Cerebellar nuclear complex (tissue), 1 donor: ENCODE measurements at places on chromosomes 4 and X.

- no peak for DNase-seq
Observed at GRCh38 chrX:103215425-103215991, 600 bp downstream of the BEX4 start.

GRCh38 chrX:119734897-119735339, 23.5 kb upstream of the SOWAHD start:
- DNase-seq = no peak

DNA sequence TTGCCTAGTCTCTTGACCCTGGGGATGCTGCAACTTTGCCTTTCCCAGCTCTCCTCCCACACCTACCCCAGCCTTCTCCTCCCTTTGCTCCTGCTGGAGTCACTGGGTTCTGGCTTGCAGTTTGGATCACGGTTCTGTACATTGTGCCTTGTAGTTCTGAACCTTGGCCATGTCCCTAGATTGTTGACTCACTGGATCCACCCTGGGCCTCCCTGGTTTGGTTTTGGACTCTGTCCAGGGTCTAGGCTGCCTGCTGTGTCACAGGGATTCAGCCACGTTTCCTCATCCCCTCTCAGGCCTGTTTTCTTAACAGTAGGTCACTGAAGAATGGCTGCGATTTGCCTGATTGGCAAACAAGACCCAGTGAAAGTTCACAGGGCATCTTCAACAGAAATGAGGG, 11.5 kb upstream of the GABRE start:
- DNase-seq = no peak

DNA sequence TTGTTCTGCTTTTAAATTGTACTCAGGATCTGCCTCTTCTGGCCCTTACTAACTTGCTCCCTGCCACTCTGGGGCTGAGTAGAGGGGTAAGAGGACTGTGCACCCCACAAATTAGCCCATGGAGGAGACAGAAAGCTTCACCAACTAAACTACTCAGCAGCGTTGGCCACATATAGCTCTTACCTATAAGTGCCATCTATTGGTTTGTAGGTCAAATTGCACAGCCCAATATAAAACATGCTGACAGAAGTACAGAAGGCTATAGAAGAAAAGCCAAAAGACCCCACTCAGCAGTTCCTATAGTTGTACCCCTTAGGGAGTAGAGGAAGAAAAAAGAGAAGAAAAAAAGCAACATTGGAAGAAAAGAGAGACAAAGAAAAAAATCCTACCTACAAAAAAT, 341.2 kb upstream of the FMR1 start:
- no peak for DNase-seq

DNA sequence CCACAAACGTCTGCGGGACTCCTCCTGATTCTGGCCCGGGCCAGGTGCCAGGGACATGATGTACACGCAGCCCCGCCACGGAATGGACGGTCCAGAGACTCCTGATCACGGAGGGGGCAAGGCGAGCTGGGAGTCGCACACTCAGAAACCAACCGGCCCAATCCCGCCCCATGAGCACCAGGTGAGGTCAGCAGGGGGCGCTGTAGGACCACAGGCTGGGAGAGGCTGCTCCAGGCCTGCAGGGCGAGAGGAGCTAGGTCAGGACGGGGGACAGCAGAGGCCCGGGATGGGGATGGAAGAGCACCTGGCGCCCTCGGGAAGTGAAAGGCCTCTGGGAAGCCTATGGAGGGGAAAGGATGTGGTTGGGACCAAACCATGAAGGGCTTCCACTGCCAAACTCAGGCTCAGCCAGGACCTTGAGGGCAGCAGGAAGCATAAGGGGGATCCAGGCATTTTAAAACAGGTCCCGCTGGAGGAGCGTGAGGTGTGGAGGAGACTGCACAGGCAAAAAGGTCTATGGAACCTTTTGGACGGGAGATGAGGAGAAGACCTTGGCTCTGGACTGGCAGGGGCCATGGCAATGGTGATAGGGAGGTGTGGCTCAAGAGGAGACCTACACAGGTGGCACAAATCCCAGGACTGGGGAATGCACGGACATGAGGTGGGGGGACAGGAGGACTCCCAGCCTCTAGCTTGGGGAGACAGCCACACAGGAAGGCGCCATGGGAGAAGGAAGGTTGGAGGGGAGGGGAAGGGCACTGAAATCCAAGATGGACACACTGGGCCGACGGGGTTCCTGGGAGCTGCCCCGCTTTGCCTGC, 79.2 kb downstream of the MTMR1 start:
- DNase-seq = peak; percentile 34

GRCh38 chrX:71162981-71163380, 18.3 kb downstream of the NLGN3 start:
- DNase-seq = no peak

DNA sequence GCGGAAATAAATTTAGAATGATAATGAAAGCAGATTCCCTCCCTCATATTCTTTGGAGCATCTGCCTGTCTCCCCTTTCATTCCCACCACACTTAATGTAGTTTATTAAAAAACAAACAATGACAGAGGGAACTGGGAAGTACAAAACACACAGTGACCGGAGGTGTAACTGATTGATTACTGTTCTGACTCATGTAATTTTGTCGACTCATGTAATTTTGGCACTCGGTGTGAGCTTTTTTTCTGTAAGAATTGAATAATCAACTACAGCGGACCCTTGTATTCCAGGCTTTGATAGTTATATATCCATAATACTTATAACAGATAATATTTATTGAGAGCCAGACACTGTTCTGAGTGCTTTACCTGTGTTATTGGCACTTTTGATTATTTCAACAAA, 110.4 kb downstream of the PALLD start:
- no peak for DNase-seq

DNA sequence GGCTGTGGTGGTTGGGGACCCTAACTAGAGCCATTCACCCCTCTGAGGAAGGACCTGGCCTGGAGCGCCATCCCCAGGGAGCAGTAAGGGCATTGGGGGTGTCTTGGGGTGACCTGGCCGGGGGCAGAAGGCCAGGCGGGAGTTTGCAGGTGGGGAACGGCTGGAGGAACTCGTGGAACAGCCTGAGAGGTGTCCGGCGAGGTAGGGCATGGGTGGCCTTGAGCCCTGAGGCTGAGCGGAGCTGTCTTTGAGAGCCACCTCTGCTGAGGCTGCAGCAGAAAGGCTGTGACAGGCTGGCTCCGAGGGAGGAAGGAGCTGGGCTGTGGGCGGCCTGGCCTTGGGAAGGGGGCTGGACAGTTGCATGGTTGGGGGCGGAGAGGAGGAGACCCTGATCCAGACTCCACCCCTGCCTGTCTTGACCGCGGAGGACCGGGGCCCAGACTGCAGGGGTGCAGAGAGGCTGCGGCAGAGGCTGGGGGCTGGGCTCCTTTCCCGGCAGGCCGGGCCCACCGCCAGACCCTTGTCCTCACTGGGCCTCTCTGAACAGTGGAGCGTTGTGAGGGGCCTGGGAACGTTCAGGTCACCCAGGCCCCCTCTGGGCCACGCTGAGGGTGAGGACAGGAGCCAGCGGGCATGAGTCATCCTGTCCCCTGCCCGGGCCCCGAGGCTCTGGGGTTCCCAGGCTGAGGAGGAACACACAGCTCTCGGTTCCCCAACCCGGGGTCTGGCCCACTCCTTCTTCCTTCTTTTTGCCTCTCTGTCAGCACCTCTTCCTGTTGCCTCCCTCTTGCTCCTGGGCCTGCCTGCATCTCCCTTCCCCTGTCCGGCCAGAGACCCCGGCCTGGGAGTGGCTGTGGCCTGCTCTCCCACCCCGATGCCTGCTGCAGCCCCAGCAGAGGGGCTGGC, 8.1 kb downstream of the SH3BP2 start:
- no peak for DNase-seq

GRCh38 chr4:173917255-173917960, 366.1 kb downstream of the FBXO8 start:
- no peak for DNase-seq

- DNase-seq = no peak
Observed at GRCh38 chrX:133609166-133609565, 193.9 kb upstream of the GPC4 start.

- no peak for DNase-seq
Observed at GRCh38 chr4:140233791-140234696, 80.1 kb upstream of the MAML3 start.
